ENCODE measurements at places on chromosomes 3 and 15.
A peak's percentile ranks its signal among the peaks of the same experiment; 100 is the strongest.

DNA sequence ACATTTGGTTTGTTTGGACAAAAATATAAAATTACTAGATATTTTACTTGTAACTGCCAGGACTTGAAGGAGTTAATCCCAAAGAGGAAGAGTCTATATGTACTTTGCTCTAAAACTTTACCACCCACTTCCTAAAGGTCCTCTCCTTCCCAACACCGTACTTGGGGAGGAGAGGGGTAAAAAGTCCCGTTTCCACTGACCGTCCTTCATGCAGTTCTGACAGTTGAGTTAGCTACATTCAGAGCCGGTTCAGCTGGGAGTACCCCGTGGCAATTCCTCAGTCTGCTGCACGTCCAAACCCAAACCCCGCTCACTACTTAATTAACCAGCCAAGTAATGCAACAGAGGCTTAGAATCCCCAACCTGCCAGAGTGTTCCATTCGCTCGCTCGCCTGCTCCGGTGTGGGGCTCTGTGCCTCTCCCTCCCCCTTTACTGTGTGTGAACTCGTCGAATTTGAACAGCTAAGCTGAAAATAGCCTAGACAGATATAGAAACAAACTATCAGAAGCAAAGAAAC lies 519.7 kb downstream of the FOXP1 start:
- DNase-seq: peak; percentile 55

- peak; percentile 82 for DNase-seq
These were observed 1.0 kb downstream of the CPNE9 start for GRCh38 chr3:9704347-9705322.

- DNase-seq: no peak
These were observed 106.3 kb downstream of the ZBTB20 start for GRCh38 chr3:115040673-115041286.

DNA sequence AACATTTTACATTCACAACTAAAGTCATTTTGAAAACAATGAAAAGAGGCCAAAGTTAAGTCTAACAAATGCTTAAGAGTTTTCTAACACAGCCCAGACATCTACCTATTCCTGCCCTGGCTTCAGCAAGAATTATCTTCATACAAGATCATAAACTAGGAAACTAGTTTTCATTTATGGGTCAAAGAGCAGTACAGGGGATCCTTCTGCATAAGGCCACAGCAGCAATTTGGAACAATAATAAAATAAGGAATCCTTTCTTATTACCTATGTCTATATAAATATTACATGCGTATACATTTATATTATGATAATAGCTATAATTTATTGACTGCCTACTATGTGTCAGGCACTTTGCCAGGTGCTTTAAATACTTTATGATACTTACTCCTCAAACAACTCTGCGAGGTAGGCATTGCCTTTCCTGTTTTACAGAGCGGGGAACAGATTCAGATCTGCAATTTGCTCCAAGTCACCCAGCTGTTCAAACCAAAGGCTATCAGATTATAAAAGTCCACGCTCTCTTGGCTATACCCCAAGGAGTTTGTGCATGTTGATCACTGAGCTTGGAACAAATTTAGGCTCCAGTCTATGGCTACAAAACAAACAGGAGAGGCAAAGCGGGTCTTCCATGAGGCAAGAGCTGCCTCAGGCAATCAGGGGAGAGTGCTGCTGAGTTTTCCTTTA lies 196.4 kb downstream of the RORA start:
- DNase-seq: no peak

- DNase-seq: no peak
These were observed 401.2 kb upstream of the CDIN1 start for GRCh38 chr15:36178303-36178633.

GRCh38 chr15:22881739-22882440 lies 43.4 kb downstream of the NIPA2 start:
- no peak for DNase-seq

- DNase-seq: no peak
These were observed 138.6 kb downstream of the FBLN2 start for GRCh38 chr3:13687517-13687943.

DNA sequence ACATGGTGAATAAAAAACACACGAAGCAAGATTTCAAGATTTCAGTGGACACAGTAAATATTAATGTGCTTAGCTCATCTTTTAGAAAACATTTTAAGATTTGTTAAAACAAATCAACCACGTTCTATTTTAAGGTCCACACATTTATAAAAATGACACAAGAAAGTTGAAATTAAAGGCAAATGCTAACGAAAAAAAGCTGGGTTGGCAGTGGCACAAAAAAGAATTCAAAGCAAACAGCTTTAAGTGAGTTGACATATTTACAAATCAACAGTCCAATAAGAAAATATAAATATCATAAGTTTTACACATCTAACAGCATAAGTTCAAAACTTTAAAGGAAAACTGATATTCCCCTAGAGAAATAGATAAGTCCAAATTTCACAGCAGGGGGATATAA lies 430.4 kb upstream of the CCDC54 start:
- DNase-seq: no peak

GRCh38 chr3:78287085-78287484 lies 1247.2 kb downstream of the ROBO2 start:
- no peak for DNase-seq

DNA sequence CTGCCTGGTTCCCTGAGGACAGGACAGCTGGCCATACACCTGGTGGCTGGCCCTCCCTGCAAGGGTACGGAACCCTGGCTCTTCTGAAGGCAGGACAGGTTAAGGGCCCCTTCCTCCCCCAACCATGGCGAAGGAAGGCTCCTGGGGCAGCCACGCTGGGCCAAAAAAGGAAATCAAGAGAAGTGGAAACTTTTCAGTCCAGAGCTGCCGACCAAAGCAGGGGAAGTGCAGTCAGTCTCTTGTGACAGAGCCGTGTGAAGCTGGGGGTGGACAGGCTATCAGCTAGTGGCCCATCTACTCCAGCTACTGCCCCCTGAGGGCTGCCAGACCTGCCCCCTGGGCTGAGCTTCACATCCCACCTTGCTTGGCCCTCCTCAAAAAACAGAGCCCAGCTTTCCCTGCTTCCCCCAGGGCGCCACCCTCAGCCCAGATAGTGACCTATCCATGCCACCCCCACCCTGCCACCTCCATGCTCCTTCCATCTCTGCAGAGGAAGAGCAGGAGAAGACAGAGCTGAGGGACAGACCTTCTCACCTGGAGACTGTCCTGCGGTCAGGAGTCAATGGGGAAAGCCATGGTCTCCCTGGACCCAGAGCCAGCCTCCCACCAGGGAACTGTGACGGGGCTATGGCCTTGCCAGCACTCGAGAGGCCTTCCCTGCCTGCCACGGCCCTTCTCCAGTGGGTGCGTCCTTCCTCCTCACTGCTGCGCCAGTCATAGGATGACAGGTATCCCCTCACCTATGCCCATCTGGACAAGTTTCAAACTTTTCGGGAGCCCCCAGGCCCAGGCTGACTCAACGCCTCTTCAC lies 4.6 kb downstream of the SEMA7A start:
- no peak for DNase-seq

- DNase-seq: no peak
These were observed 21.4 kb upstream of the ZBED2 start for GRCh38 chr3:111616417-111617105.

DNA sequence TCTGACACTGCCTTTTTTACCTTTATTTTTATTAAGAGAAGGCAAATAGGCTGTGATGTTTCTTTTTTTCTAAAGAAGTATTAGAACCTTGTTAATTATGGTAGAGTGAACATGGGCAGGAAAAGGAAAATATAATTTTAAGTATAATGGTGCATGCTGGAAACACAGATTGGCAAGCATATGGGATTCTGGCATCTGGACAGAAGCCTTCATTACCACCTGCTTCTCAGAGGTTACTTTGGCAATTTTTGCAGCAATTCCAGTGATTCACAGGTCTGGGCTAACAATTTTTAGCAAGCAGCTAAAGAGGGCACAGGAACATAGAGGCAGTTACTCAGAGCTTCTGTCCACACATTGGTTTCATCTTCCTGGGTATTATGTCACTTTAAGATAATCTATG lies 258.3 kb downstream of the DIPK2A start:
- DNase-seq: no peak

- no peak for DNase-seq
These were observed 272.2 kb upstream of the NR2F2 start for GRCh38 chr15:96058103-96058851.

DNA sequence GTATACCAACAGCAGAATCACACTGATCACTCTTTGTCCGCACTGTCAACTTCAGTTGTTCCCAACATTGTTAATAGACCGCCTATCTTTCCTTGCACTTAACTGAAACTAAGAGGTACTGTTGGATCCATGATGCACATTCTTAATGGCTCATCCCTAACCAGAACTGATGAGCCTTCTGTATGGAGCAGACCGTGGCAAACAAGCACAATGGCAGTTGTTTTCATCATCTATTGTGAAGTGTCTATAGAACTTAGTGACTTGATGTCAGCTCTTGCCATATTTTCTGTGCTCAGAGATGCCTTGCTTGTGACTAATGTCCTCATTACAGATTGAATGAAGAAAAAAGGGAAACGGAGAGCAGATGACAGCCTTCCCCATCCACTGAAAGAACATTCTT lies 347.4 kb downstream of the NLGN1 start:
- no peak for DNase-seq

DNA sequence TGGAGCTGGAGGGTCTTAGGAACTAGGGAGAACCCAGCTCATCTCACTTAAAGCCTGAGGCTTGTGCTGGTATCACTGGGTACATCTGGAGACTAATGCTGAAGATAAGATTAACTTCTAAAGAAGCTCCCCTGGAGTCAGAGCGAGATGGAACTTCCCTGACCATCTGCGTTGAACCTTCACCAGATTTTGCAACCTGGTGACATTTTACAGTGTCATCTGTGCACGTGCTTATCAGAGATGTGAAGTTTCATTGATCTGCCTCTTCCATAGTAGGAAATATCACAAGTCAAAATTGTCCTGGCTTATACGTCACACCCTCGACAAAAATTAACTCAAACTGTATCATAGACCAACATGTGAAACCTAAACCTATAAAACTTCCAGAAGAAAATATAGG lies 395.5 kb downstream of the SHQ1 start:
- no peak for DNase-seq

Data from ecto neural progenitor cell (in vitro differentiated cells).